ENCODE measurements at places on chromosomes 2 and 18. TPM values are rescaled to one million over a fixed set of nuclear protein-coding genes. Genes with fewer than 3 reads are reported as not detected.

RAB6C gene
- 0.44 TPM for total RNA-seq

STRADB gene
- total RNA-seq: 95.5 TPM

CHAC2 gene
- total RNA-seq: 2.2 TPM

C2orf74 gene
- total RNA-seq: 15.8 TPM

FSHR gene
- total RNA-seq: not detected

GCG gene
- 0.99 TPM for total RNA-seq

ITPRIPL1 gene
- total RNA-seq: 5.7 TPM

POTEE gene
- total RNA-seq: not detected

MROH2A gene
- total RNA-seq: not detected

RAD51AP2 gene
- total RNA-seq: 0.27 TPM

PDE11A gene
- total RNA-seq: 4.4 TPM

MAP3K19 gene
- 0.11 TPM for total RNA-seq

EFR3B gene
- 32.6 TPM for total RNA-seq

SPP2 gene
- total RNA-seq: not detected

ASB18 gene
- total RNA-seq: not detected

NEURL3 gene
- total RNA-seq: 0.27 TPM

CFAP221 gene
- 4.1 TPM for total RNA-seq

RAB6D gene
- total RNA-seq: 0.55 TPM

CNTNAP5 gene
- total RNA-seq: 16.3 TPM

SLC9A4 gene
- total RNA-seq: 0.55 TPM

CROCC2 gene
- total RNA-seq: 0.16 TPM

NTSR2 gene
- 0.44 TPM for total RNA-seq

DHRS9 gene
- 2.3 TPM for total RNA-seq

GKN1 gene
- total RNA-seq: not detected

KYNU gene
- 3.5 TPM for total RNA-seq

ALPP gene
- not detected for total RNA-seq

CYS1 gene
- total RNA-seq: 9.7 TPM

COMMD1 gene
- total RNA-seq: 73.4 TPM

QPCT gene
- total RNA-seq: 12.0 TPM

LRATD1 gene
- total RNA-seq: 24.7 TPM

ALPI gene
- not detected for total RNA-seq

MYOM1 gene
- 40.7 TPM for total RNA-seq

UGT1A4 gene
- total RNA-seq: not detected

L3MBTL4 gene
- 10.8 TPM for total RNA-seq

RAB1A gene
- 110 TPM for total RNA-seq

NEU4 gene
- 0.66 TPM for total RNA-seq

MAL gene
- 4.9 TPM for total RNA-seq

UGT1A7 gene
- not detected for total RNA-seq

ALK gene
- total RNA-seq: 9.5 TPM

MORN2 gene
- 17.5 TPM for total RNA-seq

PAX3 gene
- total RNA-seq: 5.7 TPM

CXCR1 gene
- total RNA-seq: 0.33 TPM

RRM2 gene
- total RNA-seq: 14.7 TPM

SIX3 gene
- total RNA-seq: 35.2 TPM

ZAP70 gene
- 1.5 TPM for total RNA-seq

ANKRD36C gene
- total RNA-seq: 229 TPM

IFIH1 gene
- total RNA-seq: 7.0 TPM

RAMP1 gene
- total RNA-seq: 6.9 TPM

C1QL2 gene
- 4.1 TPM for total RNA-seq

ALLC gene
- 0.77 TPM for total RNA-seq

RESP18 gene
- total RNA-seq: not detected

Measured in camera-type eye (tissue), 1 donor.